ENCODE measurements at places on chromosomes 7 and 10.

DNA sequence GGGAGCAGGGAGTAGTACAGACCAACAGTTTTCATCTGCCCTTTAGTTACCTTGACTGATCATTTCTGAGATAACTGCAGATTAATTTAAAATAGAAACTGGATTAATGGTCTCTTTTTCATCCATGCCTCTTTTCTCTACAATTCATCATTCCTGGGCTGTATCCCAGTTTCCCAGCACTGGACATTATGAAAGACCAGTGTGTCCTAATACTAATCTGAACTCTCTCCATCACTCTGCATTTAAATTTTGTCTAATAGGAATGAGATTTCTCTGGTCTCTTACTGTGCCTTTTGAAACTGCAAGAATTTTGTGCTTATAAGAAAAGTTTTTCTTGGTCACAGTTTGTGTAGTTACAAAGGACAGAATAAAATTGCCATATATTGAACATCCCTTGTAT, 12.7 kb downstream of the PLEKHA8 start:
- DNase-seq, result no peak

DNA sequence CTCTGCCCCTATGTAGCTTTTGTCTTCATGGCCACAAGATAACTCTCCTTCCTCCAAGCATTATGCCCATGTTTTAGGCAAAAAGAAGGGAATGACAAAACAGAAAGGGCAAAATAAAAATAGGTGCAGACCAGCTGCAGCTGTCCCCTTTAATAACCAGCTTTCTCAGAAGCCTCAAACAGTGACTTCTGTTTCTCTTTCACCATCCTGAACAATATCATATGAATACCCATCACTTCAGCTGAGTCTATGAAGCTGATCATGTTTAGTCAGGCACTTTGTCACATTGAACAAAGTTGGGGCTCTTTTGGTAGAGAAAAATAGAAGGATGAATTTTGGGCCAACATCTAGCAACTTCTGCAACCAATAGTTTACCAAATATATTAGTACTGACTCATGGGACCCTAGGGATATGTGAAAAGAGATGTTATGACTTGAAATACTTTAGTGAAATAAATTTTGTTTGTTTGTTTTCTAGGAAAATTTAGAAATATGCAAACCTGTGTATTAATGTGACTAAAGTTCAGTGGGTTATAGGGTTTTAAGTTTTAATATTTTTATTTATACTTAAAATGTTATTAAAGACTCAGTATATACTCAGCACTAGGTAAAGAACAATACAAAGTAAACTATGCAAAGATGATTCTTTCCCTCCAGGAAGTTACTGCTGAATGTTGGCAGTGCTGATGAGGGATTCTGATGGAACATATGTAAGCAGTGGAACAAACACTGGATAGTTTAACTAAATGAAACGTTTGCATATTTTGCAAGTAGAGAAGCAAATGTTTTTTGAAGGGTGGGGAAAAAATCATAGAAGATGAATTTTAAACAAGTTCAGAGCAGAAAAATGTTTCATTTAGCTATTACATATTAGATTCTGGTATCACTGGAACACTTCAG, 133.7 kb downstream of the FOXP2 start:
- DNase-seq, result no peak

DNA sequence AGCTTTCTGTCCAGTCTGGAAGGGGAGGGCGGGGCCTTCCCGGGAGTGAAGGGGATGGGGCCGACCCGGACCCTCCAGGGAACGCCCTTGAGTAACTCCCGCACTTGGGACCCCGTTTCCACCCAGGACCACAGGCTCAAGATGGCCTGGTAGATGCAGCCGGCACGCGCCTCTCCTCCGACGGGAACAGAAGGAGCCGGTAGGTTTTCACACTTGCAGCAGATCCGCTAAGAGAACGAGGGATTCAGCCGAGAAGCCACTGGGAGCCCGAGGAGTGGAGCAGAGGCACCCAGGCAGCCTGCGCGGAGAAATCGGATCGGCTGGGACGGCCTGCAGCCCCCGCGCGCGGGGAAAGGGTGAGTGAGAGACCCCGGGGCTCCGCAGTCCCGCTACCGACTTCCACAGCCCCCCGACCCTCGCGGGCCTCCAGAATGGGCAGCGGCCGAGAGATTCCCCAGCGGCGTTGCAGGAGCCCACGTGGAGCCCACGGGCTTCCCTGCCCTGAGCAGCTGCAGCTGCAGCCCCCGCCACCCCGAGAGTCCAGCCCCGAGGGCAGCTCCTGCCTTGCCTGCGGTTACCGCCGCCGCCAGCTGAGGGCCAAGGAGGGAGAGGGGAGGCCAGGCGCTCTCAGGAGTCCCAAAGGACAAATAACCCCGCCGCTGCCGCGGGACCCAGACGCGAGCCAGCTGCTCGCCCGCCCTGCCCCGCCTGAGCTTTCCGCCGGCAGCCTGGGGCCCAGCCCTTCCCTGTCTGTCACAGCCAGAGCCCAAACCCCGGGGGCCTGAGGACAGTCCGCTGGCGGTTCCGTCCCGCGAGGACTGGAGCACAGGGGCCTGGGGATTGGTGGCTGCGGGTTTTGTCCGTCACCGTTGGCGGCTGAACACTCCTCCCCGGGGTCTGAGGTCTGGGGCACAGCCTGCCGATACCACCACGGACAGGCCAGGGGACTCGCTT, 21.8 kb downstream of the IFT22 start:
- no peak for DNase-seq

DNA sequence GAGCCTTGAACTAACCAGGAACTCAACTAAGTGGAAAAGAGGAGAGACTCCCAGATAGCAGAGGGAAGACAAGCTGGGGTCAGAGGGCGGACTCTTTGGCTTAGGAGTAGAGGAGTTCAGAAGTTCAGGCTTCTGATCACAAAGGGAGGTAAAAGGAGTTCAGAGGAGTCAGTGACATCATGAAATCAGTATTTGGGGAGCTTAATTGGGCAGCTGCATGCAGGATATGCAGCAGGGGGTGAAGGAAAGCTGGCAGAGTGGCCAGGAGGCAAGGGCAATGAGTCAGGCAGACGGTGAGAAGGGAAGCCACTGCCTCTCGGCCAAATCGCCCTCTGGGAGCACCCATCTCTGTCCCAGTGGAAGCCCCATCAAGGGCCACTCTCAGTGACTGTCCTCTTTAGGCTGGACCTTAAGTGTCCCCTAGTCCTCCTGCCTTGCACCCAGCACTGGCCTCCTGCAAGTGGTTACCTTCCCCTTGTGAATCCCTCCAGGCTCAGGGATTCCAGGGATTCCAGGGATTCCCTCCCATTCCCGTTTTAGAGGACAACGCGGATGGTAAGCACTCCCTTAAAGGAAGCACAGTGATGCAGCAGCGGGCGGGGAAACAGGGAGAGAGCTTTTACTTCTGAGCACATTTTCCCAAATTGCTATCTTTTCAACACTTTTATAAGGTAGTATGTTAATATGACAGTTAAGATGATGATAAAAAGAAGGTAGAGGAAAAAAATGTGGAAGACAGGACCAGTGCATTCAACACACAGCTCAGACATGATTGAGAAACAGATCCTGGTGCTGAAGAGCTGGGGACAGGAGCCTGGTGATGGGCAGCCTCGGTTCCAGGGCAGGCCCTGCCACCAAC, 72.6 kb downstream of the KCNMA1 start:
- no peak for DNase-seq

DNA sequence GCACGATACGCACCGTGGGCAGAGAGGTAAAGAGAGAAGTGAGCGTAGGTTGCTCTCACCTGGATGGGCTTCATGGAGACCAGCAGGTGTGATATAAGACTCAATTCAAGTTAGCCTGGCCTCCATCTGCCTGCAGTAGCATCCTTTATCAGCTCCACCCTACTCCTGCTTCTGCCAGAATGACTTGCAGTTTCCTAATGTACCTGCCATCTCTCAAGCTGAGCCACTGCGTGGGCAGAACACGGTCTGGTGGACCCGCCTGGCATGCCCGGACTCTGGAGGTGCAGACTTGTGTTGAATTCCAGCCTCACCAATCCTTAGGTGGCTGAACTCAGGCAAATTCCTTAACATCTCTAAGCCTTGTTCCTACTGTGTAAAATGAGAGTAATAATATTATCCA, 64.3 kb downstream of the STEAP1B start:
- DNase-seq, result no peak

- DNase-seq, result no peak
Observed at GRCh38 chr7:154372011-154372601, 319.9 kb downstream of the DPP6 start.

DNA sequence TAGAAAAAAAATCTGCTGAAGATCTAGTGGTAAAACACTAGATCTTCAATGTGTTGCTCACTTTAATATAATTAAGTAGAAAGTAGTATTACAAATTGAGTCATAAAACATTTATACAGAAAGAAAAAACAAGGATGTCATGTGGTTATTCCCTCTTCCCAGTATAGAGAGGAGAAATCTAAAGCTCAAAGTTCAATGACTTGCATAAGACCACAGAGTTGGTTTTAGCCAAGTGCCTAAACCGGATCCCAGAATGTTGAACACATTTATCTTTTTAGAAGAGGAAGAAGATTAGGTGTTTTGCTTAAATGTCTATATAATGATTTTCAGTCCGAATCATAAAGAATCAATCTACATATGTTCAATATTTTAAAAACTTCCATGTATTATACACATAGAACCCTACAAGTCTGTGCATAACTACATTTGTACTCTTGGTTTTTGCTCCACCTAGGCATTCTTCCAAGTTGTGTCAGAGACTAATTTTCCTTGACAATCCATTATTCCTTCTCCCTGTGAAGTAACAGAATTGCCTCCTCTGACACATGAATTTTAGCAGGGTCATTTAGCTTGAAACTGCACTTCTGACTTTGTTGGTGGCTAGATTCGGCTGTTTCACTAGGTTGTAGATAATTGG, 389.2 kb downstream of the MAGI2 start:
- DNase-seq, result no peak
